Naive thymus-derived CD8-positive, alpha-beta T cell (primary cell): ENCODE measurements at places on chromosomes 7 and 10. TPM values are rescaled to one million over a fixed set of nuclear protein-coding genes. Genes with fewer than 3 reads are reported as not detected.

EVX1 gene
- polyA plus RNA-seq = not detected

TMEM270 gene
- not detected for polyA plus RNA-seq

- no peaks in the 10 kb centered on the region for H3K36me3 ChIP-seq
- H3K4me3 ChIP-seq = no peak overlapping the region
- no peak for DNase-seq
- no peak overlapping the region for H3K27ac ChIP-seq
- H3K4me1 ChIP-seq = peaks cover 46% of the 10 kb centered on the region
Measured at GRCh38 chr7:2116989-2117591, 115.7 kb downstream of the MAD1L1 start.

DNA sequence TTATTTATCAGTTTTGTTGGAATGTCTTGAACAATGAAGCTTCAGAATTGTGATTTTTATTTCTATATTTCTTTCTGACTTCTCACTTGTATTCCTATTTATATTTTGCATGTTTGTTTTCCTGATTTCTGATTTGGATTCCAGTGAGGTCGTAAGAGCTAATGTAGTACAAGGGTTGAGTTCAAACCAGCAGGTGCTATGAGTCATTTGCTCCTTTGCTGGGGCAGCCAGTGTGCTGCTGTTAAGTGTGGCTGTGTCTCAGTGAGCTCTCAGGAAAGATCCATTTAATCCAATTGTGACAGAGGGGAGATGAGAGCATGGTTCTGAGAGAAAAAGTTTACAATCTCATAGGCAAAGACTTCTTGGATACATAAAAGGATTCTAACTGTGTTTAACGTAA lies 48.6 kb downstream of the MCU start:
- peaks cover 7% of the 10 kb centered on the region for H3K4me1 ChIP-seq
- H3K4me3 ChIP-seq = no peak overlapping the region

DNA sequence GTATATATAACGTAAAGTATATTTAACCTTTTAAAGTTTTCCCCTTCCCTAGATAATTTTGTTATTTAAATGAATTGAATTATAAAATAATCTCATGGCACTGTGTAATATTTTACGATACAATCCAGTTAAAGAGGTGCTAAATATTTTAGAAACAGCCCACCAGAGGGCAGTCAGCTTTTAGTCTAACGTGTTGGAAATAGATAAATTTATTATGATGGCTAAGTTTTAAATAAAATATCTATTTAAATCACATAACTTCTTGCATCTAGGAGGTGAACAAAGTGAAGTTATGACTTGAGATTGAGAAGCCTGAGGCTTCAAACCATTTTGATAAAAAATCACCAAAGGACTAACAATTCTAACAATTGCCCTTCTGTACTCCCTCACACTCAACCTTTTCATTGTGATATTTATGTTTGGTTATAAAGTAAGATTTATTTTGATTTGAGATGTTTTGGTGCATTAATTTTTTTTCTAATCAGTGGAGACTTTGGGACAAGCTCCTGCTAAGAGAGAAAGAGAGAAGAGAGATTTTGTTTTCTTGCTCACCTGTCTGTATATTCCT lies 171.5 kb upstream of the SP4 start:
- H3K4me3 ChIP-seq = no peak overlapping the region
- no peak overlapping the region for H3K27ac ChIP-seq
- peak; percentile 23 for DNase-seq
- peaks cover 13% of the 10 kb centered on the region for H3K27me3 ChIP-seq

DNA sequence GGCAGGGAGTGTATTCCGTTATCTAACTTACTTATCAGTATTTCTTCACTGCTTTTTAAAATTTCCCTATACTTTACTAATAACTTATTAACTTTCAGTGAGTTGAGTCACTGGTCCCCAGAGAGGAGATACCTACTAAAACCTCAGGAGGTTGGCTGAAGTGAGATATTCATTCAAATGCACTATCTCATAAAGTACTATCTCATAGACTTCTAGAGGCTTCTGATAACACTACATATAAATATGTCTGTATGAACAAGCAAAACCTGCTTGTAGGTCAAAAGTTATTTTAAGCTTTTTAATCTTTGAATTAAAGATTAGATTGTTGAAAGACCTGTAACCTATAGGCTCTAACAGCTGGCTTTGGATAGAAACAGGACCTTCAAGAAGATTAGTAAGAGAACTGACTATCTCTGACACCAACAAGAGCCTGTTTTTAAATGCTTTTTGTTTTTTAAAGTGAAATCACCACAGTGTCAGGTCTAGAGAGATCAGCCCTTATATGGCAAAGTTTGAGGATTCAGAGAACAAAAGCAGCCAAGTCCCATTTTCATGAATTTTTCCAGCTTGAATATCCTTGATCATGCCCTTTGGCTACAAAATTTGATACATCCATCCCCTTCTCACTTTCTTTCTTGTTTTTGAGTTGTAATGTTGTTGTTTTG lies 242.2 kb downstream of the ARL4A start:
- DNase-seq = no peak
- H3K27ac ChIP-seq = no peak overlapping the region
- no peak overlapping the region for H3K4me3 ChIP-seq
- no peaks in the 10 kb centered on the region for H3K4me1 ChIP-seq
- no peaks in the 10 kb centered on the region for H3K36me3 ChIP-seq
